ENCODE measurements at places on chromosomes 5 and 9.

DNA sequence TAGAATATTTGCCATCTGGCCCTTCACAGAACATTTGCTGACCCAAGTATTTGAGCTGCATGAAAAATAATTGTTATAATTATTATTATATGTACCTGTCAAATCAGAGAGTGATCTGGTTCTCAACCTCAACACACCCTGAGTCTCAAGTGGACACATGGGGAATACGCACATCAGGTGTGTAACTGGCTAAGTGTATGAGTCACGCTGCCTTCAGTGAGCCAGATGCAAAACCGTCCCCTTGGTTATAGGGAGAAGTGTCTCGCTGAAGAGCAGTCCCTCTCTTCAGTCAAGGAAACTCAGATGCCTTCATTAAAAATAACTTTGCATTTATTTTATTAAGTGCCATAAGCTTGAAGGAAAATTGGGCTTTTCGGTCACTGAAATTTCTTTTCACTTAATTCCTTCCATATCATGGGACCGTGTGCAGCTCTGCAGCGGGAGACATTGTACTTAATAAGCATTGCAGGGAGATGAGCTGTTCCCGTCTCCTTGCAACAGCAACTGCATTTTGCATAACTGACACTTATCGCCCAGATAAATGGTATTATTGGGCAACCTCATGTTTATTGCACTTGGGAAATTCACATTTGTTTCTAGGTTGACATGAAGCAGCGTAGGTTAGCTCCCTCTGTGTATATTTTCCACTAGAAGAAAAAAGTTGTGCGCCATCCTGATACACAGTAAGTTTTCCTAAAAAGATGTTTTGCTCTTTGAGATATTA is 512.3 kb upstream of the DAP start:
- no peak for DNase-seq

DNA sequence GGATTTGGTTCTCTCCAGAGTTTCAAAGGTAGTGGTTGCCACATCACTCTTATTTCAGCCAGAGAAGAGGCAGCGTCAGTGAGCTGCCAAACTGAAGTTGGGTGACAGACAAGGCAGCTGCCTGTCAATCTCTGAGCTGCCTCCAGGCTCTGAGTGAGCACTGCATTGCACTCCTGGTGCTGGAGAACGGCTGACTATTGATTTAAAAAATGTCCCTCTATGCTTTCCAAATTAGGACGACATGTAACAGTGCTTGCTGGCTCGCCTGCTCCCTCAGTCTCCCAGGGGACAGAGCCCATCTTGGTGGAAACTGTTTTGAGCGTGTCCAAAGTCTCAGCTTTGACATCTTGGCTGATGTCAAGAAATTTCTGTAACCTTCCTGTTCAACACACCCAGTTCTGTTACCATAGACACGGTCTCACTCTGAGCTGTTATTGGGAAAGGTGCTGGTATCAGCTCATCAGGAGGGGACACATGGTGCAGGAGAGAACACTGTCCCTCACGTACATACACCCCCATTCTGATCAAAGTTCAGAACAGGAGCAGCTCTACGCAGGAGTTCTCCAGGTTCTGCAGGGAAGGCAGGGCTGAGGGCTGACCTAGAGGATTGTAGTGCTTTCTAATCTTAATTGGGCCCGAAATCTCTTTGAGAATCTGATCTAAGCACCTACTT is 15.7 kb downstream of the PCDH12 start:
- no peak for DNase-seq

DNA sequence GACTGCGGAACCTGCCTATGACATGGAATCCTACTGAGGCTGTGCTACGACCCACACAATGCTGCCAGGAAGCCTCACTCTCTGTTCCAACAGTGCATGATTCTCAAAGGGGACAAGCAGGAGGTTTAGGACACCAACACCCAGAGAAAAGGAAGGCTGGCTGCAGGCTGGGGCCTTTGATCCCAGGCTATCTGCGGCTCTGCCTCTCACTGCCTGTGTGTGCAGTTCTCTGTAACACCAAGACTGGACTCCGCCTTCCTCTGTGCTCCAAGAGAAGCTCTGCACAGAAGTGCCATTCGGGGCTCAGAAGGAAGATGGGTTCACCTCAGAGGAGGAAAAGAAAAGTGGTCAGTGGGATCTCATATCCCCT is 20.5 kb downstream of the ANKH start:
- no peak for DNase-seq

GRCh38 chr9:8468045-8468637 is 668.6 kb upstream of the DMAC1 start:
- DNase-seq, result no peak

GRCh38 chr5:75277463-75277862 is 40.8 kb upstream of the ANKRD31 start:
- no peak for DNase-seq

DNA sequence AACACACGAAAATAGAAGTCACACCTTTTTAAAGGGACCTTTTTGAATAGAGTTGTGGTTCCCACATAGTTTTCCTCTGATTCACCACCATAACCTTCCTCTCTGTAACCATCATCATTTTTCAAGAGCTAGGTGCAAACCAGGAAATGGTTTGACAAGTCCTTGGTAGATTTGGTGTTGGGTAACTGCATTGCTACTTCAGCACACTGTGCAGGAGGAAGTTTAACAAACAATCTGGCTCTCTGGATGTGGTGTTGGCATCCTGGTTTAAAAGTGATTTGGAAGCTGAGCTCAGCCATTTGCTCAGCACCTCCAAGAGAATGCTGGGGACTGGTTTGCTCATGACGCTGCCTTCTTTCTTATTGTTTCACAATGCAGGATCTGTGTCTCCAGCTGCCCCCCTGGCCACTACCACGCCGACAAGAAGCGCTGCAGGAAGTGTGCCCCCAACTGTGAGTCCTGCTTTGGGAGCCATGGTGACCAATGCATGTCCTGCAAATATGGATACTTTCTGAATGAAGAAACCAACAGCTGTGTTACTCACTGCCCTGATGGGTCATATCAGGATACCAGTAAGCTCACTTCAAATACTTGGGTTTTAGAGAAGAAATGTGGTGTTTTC is 213.1 kb downstream of the RFK start:
- DNase-seq, result no peak

DNA sequence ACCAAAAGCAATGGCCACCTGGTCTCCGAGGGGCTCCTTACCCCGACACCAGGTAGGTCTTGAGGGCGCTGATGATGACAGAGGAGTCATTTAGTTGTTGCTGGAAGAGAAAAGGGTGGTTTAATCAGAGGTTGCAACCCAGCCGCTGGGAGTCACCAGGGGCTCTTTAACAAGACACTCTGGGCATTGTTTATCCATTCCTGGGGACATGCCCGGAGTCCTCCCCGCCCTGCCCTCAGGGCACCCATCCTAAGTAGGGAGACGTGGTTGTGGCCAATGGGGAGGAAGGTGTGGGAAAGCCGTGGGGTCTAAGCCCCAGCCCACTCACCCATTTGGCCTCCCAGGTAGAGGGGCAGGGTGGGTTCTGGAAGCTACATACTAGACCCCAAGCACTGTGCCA is 3.1 kb downstream of the PTGES2 start:
- DNase-seq, result no peak

- DNase-seq, result no peak
Measured at GRCh38 chr5:353612-354580, 32.4 kb downstream of the AHRR start.

GRCh38 chr5:43138512-43138893 is 17.8 kb downstream of the ZNF131 start:
- DNase-seq, result no peak

DNA sequence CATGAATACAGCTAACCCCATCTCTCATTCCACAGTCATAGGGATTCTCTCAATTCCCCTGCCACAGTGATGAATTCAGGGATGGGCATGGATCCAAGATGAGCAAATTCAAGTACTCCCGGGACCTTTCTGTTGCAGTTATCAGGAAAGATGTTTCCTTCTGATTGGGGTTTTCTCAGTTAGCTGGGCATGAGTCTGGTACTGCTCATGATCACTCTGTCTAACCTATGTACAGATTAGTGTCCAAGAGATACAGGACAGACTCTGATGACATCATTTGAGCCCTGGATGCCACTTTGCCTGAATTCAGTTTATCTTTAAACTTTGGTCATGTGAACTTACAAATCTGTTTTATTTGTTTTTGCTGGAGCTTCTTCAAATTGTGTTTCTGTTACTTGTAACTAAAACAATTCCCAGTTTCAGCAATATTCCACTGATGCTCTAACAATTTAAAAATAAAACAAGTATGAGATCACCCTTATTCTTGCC is 257.7 kb upstream of the KLF9 start:
- no peak for DNase-seq

DNA sequence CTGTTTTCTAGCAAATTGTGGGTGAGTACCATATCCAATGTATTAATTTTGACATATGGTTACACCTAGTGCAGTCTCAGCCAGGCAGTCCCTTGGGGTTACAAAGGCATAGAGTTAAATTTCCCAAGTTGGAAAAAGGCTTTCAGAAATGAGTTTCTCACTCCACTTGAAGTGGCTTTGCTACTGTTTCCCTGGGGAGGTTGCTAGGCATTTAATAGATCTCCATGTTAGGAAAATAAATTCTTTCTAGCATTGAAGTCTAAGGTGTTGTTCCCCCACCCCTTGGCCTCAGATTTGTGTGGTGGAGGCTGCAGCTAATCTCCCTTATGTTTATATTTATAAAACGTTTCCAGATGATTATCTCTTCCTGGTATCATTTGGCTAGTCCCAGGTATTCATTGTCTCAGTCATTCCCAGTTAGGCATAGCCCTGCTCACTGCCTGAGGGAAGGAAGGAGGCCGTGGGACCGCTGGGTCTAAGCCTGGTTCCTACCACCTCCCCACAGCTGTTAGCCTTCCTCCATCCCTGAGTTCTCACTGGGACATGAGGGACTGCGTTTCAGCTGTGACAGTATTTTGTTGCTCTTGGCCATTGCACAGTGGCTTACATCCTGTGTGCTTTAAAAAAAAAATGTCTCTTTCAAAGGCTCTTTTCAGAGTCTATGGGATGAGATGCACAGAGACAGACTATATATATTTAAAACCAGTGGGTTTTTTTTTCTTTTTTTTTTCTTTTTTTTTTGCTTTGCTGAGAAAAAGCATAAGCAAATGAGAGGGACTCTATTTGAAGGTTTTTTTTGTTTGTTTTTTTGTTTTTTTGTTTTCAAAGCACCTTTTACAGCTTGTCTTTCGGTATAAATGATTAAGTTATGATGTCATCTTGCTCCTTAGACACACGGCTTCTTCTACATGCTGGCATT is 121.5 kb downstream of the MAST4 start:
- DNase-seq, result no peak

- DNase-seq, result no peak
Measured at GRCh38 chr5:38500573-38501260, 55.7 kb downstream of the LIFR start.

GRCh38 chr5:82833277-82833676 is 243.9 kb downstream of the TMEM167A start:
- no peak for DNase-seq

- no peak for DNase-seq
Measured at GRCh38 chr5:179734536-179735164, 2.0 kb downstream of the MAML1 start.

DNA sequence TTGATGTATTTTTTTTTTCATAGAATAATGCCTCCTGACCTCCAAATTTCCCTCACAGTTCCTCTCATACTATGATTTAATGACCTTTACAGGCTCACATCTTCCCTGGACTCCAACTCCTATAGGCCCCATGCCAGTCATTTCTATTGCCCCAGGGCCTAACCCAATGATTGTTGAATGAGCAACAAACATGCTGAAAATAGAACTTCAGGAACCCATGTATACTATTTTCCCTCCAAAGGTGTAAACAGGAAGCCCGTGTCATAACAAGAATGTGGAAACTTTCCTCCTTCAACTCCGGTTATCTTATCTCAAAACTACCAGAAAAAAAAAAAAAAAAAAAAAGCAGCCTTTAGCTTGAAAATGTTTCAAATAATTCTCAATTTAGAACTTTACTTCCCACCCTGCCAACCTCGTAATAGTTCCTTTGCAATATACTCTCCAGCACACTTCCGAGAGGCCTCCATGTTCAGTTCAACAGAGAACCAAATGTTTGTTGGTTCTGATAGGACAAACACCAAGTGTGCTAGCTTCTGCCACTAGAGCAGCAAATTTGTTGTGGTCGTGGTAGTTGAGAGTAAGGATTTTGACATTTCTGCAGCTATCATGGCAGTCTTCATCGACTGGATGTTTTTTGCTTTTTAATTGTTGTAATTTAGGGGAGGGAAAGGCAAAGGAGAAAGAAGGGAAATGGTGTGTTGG is 25.8 kb downstream of the TRPM6 start:
- DNase-seq, result no peak

GRCh38 chr9:70081120-70081495 is 37.5 kb downstream of the MAMDC2 start:
- DNase-seq, result no peak

DNA sequence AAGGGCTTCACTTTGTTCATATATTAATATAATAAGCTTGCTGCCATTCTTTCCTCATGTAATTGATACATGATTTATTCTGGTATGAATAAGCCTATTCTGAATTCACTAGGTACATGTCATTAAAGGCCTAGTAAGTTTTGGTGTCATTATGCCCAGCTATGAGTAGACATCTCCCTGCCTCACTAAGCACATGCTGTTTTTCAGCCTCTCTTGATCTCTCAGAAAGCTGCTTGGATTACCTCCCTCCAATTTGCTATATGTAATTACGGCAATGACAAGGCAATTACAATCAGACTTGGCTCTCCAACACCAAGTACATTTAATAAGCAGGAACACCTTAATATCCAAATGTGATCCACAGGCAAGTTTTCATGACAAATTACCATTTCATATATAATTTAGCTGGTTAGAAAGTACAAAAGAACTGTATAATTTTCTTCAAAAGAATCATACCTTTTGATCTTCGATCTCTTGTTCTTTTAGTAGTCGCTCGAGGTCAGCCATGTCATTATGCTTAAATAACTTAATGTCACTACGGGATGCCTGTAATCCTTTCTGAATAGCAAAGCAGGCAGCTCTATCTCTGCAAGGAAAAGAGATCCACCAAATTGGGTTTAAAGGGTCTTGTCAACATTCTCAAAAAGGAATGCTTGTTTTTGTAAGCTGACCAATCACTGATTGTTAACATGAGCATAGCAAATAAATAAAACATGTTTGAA is 56.3 kb downstream of the SPTLC1 start:
- DNase-seq, result no peak
